ENCODE measurements at places on chromosomes 1 and 21.

GRCh38 chr1:164033782-164034181 is 525.2 kb upstream of the PBX1 start:
- no peak for DNase-seq

DNA sequence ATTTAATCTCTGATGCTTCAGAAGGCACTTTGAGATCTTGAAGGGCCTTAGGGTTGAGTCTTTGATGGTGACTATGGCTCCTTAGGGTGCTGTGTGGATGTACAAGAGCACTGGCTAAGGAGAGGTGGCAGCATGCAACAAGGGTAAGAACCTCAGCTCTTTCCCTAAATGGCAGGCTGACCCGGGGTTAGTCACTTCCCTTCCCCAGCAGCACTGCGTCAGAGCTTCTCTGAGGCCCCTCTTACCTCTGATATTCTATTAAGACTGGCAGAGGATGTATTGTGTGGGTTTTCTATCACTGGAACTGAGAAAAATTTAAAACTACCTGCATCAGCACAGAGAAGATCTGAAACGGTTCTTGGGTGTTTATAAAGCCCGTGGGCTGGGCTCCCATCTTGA is 11.8 kb downstream of the C1orf116 start:
- DNase-seq: no peak

DNA sequence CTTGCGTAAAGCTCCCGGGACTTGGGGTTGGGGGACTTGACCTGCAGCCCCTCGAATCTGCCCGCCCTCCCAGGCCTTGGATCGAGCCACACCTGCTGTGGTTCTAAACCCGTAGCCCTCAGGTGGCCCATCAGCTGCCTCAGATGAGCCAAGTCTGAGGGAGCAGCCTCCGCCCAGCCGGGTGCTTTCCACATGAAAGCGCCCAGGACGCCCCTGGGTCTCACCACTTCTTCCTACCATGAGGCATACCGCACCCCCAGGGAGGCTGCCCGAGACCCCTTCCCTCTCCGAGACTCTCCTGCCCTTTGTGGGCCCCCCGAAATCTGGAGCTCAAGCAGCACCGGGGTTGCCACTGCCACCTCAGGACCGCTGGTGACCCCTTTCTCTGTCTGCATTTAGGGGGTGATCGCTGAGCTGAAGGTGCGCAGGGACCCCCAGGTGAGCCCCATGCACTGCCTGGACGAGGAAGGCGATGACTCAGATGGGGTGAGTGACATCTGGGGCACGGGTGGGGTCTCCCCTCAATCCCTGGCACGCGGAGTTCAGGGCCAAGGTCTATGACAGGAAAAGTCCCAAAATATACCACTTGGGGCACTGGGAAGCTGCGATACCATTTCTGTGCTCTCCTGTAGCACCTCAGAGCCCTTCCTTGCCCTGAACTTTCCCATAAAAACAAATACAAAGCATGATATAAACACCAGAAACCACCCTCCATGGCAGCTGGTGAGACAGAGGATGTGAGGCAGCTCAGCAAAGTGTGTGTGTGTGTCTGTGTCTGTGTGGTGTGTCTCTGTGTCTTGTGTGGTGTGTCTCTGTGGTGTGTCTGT is 68.5 kb downstream of the SLC19A1 start:
- no peak for DNase-seq

DNA sequence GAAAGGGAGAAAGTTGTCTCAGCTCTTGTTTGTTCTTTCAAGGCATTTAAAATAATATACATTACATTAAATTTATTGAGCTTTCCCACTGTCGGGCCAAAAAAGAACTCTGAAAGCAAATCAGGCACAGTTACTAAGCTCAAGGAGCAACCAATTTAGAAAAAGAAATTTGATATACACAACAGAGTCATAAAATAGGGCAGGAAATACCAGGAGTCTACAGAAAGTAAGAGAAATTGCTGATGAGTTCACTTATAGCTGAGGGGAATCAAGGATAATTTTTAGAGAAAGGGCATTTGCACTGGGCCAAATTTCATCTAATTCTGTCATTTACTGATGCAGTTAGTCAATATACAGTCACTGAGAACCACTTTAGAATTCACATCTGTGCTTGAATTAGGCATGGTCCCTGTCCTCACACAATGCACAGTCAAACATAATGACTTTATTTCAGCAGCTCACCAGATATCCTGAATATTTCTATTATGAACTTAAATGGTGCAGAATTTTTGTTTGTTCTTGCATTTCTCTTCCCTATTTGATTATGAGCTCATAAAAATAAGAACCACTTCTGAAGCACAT is 249.6 kb upstream of the BEND5 start:
- no peak for DNase-seq

DNA sequence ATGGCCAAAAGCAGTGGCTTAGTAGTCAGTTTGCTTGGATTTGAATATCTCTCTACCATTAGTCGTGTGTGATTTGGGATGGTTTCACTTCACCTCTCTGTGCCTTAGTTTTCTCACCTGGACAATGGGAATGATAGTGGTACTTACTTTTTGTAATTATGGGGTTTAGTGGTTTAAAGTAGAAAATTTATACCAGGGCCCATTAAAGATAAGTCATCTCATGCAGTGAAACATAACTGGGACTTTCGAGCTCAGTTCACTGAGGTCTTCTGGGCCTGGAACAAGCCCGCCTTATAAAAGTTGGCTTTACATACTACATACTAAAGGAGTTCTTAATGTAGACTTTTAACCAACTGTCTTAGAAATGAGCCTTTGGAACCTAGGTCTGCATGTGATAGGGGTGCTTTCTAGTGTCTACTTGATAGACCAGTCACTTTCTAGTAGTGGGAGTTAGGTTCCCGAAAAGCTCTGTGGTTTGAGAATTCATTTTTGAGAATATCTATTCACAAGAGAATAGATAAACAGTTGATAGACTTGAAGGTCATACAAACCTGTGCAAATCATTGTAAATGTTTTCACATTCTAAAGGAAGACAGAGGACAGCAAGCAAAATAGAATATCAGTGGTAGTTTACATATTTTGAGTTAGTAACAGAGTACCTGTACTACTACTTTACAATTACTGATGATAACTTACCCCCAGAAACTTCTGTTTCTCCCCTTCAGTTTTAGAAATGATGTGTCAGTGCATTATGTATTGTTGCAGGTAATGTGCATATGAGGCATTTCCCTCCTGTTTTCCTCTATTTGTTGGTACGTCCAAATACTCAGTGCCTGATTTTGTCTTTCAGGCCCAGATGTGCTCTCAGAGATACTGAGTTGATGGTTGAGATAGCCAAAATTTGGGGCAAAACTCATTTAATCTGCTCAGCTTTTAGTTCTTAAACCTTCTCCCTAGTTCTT is 48.0 kb downstream of the DYRK1A start:
- no peak for DNase-seq

DNA sequence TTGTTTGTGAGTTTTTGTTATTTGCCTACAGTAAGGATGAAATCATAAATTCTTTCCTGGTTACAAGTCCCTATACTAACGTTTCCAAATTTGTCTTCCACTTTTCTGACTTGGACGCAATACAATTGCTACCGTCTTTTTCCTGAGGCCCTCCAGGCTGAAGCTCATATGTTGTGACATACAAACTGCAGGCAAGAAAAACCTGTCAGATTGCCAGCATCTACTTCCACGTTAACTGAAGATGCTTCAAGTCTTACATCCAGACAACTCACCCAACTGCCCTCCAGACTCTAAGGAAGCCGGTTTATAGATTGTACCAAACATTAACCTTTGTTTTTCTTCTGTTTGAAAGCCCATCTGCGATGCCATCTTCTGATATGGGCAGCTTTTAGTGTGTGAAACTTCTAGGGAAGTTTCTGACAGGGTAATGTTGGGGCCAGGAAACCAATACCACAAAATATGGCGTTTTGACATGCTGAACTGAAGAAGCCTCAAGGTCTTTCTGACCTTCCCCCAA is 21.4 kb upstream of the RNF11 start:
- no peak for DNase-seq

- DNase-seq: no peak
Measured at GRCh38 chr1:20178634-20179370, 7.1 kb upstream of the UBXN10 start.

- no peak for DNase-seq
Measured at GRCh38 chr1:209416716-209417115, 166.8 kb upstream of the CAMK1G start.

- DNase-seq: no peak
Measured at GRCh38 chr1:193299038-193299437, 112.6 kb upstream of the B3GALT2 start.

DNA sequence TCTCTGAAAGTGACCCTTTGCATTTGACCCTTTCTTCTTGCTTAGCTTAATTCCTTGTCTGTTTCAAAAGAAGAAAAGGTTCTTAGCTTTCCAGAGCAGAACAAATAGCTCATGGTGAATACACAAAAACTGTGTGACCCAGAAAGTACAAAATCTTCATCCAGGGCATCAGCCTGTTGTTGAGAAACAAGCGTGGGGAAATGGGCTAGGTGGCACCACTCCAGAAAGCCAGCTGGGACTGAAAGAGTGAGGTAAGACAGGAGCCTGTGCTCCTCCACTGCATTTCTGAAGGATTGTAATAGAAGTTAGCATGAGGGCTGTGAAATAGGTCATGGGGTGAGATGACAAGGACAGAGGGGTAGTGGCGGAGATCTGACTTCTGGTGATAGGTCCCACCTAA is 45.8 kb downstream of the CYP2J2 start:
- DNase-seq: no peak

GRCh38 chr1:180923887-180924286 is 11.2 kb downstream of the KIAA1614 start:
- no peak for DNase-seq

DNA sequence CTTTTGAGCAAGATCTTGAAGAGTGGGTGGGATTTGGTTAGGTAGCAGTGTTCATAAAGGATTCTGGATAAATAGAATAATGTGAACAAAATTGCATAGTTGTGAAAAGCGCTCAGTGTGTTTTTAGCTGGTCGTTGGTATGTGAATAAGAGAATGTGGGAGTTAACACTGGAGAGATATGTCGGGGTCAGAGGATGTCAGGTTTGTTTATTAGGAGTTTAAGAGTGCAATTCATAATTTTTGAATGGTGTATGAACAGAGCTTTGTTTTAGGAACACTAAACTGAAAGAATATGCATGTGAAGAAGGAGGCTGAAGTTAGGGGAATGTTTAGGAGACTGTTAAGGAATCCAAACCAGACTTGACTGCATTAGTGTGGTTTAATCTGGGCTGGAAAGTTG is 9.4 kb downstream of the USP16 start:
- no peak for DNase-seq

DNA sequence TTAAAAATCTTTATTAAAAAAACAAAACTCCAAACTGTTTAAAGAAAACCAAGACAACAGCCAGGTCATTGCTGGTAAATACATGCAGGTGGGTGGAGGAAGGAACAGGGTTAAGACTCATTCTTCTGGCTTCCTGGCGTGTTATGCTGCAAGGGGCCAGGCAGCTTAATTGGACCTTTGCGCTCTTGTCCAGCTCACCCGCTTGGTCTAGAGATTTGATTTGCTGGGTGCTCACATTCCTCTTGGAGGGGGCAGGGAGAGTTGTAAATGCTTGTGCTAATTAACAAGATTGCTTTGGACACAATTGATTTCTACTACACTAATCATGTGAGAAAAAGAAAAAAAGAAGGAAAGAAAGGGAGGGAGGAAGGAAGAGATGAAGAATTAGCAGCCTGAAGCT is 10.5 kb downstream of the CEP104 start:
- no peak for DNase-seq
